ENCODE measurements at places on chromosomes 12 and 14.

DNA sequence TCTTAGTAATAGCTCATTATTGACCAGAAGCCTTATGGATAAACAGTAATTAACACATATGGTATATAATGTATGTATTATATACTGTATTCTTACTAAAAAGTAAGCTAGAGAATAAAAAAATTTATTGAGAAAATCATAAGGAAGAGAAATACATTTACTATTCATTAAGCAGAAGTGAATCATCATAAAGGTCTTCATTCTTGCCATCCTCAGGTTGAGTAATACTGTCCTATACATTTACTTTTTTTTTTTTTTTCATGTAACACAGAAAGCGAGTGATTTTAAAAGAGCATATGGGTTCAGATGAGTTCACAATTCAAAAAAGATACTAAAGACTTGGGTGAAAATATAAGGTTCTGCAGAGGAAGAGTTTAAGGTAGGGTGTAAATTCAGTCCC is 152.5 kb downstream of the TGFB3 start:
- DNase-seq, result no peak

- DNase-seq, result no peak
Measured at GRCh38 chr14:88037325-88037724, 32.4 kb downstream of the GPR65 start.

DNA sequence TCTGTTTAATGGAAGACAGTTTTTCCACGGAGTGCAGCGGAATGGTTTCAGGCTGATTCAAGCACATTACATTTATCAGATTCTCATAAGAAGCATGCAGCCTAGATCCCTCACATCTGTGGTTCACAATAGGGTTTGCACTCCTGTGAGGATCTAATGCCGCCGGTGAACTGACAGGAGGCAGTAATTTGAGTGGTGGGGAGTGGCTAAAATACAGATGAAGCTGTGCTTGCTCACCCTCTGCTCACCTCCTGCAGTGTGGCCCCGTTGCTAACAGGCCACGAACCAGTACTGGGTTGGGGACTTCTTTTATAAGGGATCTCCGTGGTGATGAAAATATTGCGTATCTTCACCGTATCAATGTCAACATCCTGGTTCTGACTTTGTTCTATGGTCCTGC is 107.8 kb downstream of the OTX2 start:
- DNase-seq, result no peak

DNA sequence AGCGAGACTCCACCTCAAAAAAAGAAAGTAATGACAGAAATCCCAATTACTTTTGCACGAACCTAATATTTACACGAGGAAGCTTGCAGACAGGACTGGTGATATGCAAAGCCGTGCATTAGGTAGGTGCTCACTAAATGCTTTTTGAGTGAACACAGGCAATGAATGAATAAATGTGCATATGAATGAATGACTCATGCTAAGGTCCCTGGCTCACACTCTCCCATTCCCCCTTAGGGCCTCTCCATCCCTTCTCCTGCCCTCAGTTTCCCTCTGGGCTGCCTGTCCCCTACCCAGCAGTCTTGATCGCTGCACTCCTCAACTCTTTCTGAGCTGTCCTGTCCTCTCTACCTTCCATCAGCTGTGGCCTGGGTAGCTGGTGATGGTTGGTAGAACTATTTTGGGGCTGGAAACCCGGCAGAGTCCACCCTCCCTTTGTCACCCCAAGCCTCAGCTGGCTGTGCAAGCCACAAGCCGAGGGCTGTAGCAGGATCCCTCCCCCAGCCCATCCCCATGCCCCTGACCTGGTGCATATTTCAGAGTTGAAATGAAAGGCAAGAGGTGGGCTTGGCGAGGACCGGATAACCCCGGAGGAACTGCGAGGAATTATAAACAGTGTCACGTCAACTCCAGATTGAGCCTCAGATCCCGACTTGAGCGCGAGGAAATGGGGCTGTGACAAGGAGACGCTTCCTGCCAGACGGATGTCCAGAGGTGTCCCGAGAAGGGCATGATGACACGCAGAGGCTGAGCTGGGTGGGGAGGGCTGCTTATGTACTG is 191.7 kb upstream of the GSC start:
- DNase-seq, result no peak

GRCh38 chr12:124719231-124719630 is 144.4 kb downstream of the SCARB1 start:
- DNase-seq, result no peak

- no peak for DNase-seq
Measured at GRCh38 chr12:115945491-115945885, 332.0 kb downstream of the MED13L start.

DNA sequence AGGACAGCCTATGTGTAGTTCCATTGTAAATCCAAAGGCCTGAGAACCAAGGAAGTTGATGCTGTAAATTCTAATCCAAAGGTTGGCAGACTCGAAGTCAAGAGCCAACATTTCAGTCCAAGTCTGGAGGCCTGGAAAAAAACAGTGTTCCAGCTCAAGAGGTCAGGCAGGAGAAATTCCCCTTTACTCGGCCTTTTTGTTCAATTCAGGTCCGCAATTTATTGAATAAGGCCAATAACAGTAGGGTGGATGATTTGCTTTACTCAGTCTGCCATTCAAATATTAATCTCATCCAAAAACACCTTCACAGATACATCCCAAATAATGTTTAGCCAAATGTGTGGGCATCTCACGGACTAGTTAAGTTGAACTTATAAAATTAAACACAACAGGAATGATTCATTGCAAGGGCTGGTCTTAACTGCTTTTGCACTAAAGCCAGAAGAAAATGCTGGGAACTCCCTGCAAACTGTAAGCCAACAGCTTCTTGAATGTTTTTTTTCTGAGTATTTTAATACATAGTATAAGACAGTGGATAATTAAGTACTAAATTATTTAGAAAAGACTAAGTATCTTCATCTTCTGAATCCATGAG is 197.4 kb upstream of the GARIN6 start:
- no peak for DNase-seq

Measured in stimulated activated CD4-positive, alpha-beta T cell treated with anti-CD3 and anti-CD28 coated beads, Interleukin-1b, Interleukin-23, amount 100 ng/mL, for 1 hour (primary cell).